CD4-positive, alpha-beta T cell treated with Interleukin-17A for 4 hours (primary cell): ENCODE measurements at places on chromosomes 5 and 9.
A peak's percentile ranks its signal among the peaks of the same experiment; 100 is the strongest.

- DNase-seq, result no peak
These were observed 1.6 kb upstream of the TUT7 start for GRCh38 chr9:86355814-86356213.

GRCh38 chr9:117917873-117918272 lies 213.7 kb downstream of the TLR4 start:
- no peak for DNase-seq

GRCh38 chr9:131703697-131704096 lies 36.2 kb downstream of the RAPGEF1 start:
- no peak for DNase-seq

- no peak for DNase-seq
These were observed 3.8 kb downstream of the MTMR12 start for GRCh38 chr5:32308946-32309345.

- peak; percentile 2 for DNase-seq
These were observed 13.8 kb downstream of the FAM78A start for GRCh38 chr9:131262327-131263032.

GRCh38 chr5:17663182-17663581 lies 28.9 kb downstream of the TAF11L14 start:
- no peak for DNase-seq
